ENCODE measurements at places on chromosomes 6 and 20. TPM values are rescaled to one million over a fixed set of nuclear protein-coding genes. Genes with fewer than 3 reads are reported as not detected.

FKBP1A gene
- total RNA-seq = 71.4 TPM

LY6G6F gene
- not detected for total RNA-seq

TCF19 gene
- 8.4 TPM for total RNA-seq

MYBL2 gene
- 0.26 TPM for total RNA-seq

All from fibroblast of lung (primary cell).